A549 treated with CORT108297 at 1 μM for 4 hours (cell line): ENCODE measurements at places on chromosomes 3 and 15. TPM values are rescaled to one million over a fixed set of nuclear protein-coding genes. Genes with fewer than 3 reads are reported as not detected.

Gene CACNA1D
- total RNA-seq = 0.61 to 1.2 TPM (median 0.83 TPM) in 5 replicates

Gene DALRD3
- total RNA-seq = 18.4 to 26.9 TPM (median 25.6 TPM) in 5 replicates

Gene LRRK1
- 17.8 to 23.8 TPM (median 23.0 TPM) in 5 replicates for total RNA-seq

Gene ABI3BP
- total RNA-seq = 0.90 to 2.0 TPM (median 1.3 TPM) in 5 replicates

Gene NR1I2
- total RNA-seq = not detected in 5 replicates

Gene PPP1R14D
- total RNA-seq = 0.10 to 0.28 TPM in 2 of 5 replicates, not detected in the others

Gene LRTM1
- not detected in 5 replicates for total RNA-seq

Gene PAQR9
- total RNA-seq = 3.0 to 3.7 TPM (median 3.2 TPM) in 5 replicates

Gene PRR20G
- total RNA-seq = 0.13 to 0.19 TPM (median 0.17 TPM) in 3 of 5 replicates, not detected in the others

Gene DAG1
- total RNA-seq = 43.6 to 60.6 TPM (median 52.5 TPM) in 5 replicates

Gene DAZL
- total RNA-seq = not detected in 5 replicates
